Astrocyte (in vitro differentiated cells and primary cell): ENCODE measurements at places on chromosomes 16 and 17.

GRCh38 chr16:66935314-66936011, at the start of gene CES2:
TSS of gene CES2 (plus strand) at chr16:66935516. CDS start at chr16:66935636, 120 bp downstream.
- no peak for DNase-seq

DNA sequence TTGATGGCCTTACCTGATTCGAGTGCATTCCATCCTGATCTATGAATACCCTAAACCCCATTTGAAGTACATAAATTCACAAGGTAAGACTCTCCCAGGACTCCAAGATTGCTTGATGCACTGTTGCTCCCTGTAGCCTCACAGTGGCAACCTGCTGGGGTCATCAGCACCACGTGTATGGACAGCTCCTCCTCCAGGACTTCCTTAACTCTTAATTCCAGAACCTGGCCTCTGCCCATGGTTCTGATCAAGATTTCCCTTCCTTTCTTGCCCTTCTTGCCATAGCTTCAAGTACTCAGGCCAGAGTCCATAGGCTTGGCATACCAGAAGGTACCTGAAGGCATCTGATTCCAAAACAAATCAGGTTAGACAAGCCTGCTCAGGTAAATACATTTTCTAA, 34.0 kb upstream of the NLK start:
- DNase-seq = peak; percentile 52

- DNase-seq = no peak
These were observed 19.6 kb downstream of the OR1D5 start for GRCh38 chr17:3043737-3044365.

DNA sequence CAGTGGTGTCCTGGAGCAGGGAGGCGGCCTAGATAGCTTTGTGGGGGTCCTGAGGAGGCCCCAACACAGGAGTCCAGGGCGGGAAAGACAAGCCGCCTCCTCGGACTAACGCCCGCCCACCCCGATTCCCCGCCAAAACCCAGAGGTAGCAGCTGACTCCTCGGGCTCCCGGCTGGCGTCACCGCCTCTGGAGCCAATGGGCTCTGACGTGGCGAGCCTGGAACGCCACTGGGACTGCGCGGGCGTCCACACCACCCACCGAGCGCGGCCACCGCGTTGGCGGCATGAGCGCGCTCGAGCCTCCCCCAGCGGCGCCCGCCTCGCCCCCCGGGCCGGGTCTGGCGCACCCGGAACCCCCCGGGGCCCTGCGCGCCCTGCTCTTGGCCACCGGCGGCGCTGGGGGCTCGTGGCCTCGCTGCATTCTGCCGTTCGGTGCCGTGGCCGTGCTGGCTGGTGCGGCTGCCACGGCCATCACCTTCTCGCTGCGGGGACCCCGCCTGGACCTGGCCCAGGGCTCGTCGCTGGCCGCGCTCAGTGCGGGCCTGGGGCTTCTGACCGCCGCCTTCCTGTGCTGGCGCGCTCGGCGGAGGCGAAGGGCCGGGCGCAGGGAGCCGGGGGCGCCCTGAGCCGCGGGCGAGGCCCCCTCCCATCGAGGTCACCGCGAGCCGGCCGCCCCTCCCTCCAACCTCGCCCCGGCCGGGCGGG, 3.4 kb upstream of the NTN3 start:
- peak; percentile 57 for DNase-seq

- no peak for DNase-seq
These were observed 337.5 kb downstream of the SNX29 start for GRCh38 chr16:12313902-12314621.

- no peak for DNase-seq
These were observed 488 bp downstream of the TFAP4 start for GRCh38 chr16:4272114-4272956.

- DNase-seq = peak; percentile 97
These were observed 65.5 kb upstream of the CREBBP start for GRCh38 chr16:3945751-3946603.

- no peak for DNase-seq
These were observed 10.2 kb upstream of the CNOT1 start for GRCh38 chr16:58639836-58640235.

GRCh38 chr17:44069974-44070454, 521 bp upstream of the G6PC3 start:
- DNase-seq = no peak

DNA sequence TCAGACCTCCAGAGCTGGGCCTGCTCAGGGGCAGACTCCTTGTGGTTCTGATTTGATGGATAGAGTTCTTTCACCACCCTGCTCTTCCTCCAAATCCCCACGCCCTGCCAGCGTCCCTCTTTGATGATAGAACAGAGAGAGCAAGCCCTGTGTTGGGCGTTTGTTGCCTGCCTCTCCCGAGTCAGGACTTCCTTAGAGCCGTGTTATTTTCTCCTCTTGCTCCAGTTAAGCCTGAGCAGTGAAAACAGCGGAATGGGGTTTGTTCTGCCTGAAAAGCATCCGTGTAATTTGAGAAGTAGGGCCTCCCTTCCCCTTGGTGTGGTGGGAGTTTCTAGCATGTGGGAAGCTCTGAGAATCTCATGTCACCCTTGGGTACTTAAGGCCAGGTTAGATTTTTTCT, 22.1 kb downstream of the TMEM94 start:
- DNase-seq = no peak

DNA sequence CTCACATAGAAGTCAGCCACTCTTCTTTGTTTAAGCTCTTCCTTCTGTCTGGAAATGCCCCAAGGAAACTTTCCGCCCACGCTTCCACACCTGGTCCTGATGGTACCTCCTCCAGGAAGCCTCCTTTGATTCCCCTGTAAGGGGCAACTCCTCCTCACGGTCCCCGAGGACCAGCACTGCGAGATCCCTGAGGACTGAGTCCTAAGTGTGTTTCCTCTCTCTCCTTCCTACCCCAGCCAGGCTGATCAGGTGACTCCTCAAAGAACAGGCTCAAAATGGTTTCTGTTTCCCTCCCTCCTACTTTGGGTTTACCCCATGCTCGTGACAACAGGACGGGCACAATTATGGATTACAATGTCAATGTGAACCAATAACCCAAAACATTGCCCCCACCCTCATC, 63.0 kb upstream of the MED9 start:
- DNase-seq = no peak

- no peak for DNase-seq
These were observed 407.7 kb upstream of the EEF2KMT start for GRCh38 chr16:5505091-5505887.

DNA sequence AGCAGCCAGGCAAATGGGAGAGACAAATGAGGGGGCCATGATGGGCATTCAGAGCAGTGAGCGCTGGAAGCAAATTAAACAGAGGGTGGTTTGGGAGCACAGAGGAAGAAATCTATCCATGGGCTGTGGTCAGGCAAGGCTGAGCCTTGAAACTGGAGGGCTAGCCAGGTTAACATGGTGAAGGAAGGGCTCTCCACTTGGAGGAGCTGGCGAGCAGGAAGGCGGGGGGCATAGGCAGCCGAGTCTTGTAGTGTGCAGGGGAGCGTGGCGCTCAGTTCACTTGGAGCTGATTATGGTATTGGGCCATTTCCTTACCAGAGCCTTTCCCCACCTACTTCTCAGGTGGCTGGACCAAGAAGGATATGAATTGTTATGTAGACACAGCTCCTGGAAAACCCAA, 189.7 kb downstream of the SNX29 start:
- no peak for DNase-seq

DNA sequence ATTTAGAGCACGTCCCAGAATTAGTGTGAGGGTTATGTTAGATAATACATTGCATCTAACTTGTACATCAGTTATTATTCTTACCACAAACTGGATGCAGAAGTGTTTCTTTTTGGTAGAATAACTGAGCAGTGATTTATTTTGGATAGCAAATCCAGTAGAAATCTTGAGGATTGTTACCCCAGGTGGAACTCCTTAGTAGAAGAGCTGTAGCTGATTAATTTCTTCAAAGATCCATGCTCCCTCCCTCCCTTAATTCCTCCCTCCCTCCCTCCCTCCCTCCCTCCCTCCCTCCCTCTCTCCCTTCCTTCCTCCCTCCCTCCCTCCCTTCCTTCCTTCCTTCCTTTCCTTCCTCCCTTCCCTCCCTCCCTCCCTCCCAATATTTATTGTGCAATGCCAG, 337.7 kb downstream of the CA10 start:
- DNase-seq = no peak

- DNase-seq = no peak
These were observed 845 bp upstream of the ALDOA start for GRCh38 chr16:30064729-30065101.

DNA sequence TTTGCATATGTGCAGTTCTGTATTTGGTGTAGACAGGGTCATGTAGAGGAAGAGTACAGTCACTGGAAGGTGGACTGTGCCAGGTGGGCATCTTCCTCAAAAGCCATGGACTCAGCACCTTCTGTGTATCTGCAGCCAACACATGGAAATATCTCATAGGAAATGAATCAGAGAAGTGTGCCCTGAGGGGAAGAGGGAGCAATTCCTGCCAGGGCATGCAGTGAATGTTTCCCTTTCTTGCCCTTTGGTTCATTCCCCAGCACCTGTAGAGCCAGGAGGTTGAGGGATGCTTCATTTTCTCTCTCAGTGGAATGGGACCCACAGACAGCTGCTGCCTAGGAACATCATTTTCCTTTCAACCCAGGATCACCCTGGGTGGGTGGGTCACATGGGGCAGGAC, 146.1 kb upstream of the HSBP1 start:
- DNase-seq = no peak

- peak; percentile 8 for DNase-seq
These were observed 3.7 kb downstream of the VEZF1 start for GRCh38 chr17:57984261-57984890.

DNA sequence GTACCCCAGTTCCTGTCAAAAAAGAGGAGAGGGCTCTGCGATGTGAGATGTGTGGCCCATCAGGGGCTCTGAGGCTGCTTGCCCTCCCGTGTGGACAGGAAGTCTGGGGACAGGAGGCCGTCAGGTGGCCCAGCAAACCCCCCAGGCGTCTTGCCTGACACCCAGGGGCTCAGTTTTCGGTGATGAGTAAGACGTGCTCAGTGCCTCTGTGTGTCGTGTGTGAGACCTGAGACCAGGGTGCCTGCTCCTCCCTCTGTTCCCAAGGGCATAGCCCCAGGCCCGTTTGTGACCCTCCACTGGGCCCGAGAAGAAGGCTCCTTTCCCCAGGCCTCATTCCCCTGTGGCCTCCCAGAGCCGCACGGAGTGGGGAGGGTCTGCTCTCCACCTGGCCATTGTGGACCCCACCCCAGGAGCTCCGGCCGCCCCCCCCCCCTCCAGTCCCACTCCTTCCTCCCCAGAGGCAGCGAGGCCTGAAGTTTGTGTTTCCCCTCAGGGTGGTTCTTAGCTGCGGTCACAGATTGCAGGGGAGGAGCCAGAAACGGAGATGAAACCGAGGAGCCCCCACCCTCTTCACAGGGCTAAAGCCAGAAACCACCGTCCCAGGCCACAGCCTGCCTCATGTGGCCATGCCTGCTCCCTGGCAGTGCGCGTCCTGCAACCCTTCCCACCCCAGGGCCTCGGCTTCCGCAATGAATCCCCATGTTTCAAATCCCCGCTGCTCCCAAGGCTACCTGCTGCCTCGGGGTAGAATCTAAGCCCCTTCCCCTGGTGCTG, 4.9 kb upstream of the ACTG1 start:
- no peak for DNase-seq

- DNase-seq = no peak
These were observed 33.8 kb upstream of the CMIP start for GRCh38 chr16:81410643-81411293.

DNA sequence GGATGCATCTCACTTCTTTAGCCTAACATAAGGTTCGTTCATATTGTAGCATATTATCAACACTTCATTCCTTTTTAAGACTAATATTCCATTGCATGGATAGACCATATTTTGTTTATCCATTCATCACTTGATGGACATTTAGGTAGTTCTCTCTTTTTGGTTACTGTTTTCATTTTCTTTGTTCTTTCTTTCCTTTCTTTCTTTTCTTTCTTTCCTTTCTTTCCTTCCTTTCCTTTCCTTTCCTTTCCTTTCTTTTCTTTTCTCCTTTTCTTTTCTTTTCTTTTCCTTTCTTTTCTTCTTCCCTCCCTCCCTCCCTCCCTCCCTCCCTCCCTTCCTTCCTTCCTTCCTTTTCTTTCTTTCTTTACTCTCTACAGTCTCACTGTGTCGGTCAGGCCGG, 24.2 kb downstream of the PLCG2 start:
- no peak for DNase-seq

DNA sequence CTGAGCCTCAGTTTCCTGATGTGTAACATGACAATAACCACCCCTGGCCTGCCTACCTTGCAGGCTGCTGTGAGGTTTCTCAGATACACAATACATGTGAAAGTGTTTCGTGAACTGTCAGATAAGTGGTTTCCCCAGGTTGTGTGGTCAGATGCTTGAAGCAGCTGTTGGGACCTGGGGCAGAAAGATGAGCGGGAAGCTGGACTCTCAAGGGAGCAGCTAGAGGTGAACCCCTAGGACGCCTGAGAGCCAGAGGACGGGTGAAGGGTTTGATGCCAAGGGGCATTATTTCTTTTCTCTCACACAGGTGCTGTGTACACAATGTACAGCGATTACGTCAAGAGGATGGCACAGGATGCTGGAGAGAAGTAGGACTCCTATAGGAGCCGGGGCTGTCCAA, 2.3 kb downstream of the HIGD1B start:
- DNase-seq = no peak

- peak; percentile 6 for DNase-seq
These were observed 63.3 kb upstream of the MTMR4 start for GRCh38 chr17:58577696-58578095.

GRCh38 chr17:75785016-75785890, 647 bp downstream of the UNK start:
- DNase-seq = peak; percentile 72

GRCh38 chr16:77913738-77914253, 108.6 kb upstream of the CLEC3A start:
- DNase-seq = no peak

DNA sequence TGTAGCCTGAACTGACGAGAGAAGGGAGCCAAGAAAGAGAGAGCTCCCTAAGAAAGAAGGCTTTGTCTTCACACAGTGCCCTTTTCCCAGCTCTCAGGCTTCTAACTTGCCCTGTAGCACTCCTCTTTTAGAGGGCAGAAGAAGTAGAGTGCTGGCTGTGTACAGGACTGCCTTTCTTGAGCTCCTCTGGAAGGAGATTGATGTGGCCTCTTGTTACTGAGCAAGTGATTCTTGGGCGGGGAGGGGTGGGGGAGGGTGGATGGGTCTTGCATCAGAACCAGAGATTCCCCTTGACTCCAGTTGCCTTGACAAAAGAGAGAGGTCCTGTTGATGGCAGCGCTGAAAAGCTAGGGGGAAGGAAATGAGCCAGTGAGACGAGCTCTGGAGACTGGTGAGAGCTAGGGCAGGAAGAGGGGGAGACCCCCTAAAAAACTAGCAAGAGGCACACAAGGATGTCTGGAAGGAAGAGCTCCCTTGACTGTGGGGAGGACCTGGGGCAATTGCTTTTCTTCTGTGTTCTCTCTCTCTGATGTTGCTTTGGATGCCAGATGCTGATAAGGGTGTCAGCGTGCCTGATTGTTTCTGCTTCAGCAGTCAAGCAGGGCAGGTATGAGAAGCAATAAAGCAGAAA, 18.4 kb downstream of the GPR179 start:
- no peak for DNase-seq

DNA sequence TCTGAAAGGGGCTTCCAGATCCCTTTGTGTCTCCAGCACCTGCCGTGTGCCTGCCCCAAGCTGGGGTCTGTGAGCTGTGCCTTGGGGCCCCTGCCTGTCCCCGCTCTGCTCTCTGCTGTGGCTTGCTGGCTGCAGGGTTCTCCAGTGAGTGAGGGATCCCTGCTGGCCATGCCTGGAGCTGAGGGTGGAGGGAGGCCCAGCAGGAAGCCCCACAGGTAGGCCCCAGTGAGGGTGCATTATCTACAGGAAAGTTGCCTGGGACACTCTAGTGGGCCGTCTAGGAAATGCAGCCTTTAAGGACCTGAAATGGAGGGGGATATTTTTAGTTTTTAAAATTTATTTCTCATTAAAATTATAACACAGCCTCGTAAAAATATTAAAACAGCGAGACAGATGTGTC, 50.9 kb downstream of the JPH3 start:
- DNase-seq = no peak
